ENCODE measurements at places on chromosomes 5 and 9. TPM values are rescaled to one million over a fixed set of nuclear protein-coding genes. Genes with fewer than 3 reads are reported as not detected.

GADD45G gene
- 15.1 TPM for total RNA-seq

OCLN gene
- total RNA-seq = 2.0 TPM

SYNPO gene
- total RNA-seq = 1.5 TPM

OR2V1 gene
- total RNA-seq = not detected

MARCHF11 gene
- total RNA-seq = not detected

ISL1 gene
- total RNA-seq = not detected

TRIM7 gene
- total RNA-seq = 3.5 TPM

SLC4A9 gene
- total RNA-seq = not detected

ST8SIA4 gene
- total RNA-seq = 29.0 TPM

OSMR gene
- not detected for total RNA-seq

SARDH gene
- 6.8 TPM for total RNA-seq

SNAPC3 gene
- total RNA-seq = 9.1 TPM

F2RL1 gene
- total RNA-seq = 0.94 TPM

CNTRL gene
- 81.1 TPM for total RNA-seq

PCDHGC4 gene
- total RNA-seq = not detected

GABRA1 gene
- not detected for total RNA-seq

CATSPER3 gene
- 0.50 TPM for total RNA-seq

DOCK8 gene
- 160 TPM for total RNA-seq

ARSI gene
- not detected for total RNA-seq

DAP gene
- total RNA-seq = 54.5 TPM

NOTCH1 gene
- total RNA-seq = 31.7 TPM

PCDHAC2 gene
- not detected for total RNA-seq

FBP1 gene
- total RNA-seq = 3.7 TPM

PKD2L2 gene
- not detected for total RNA-seq

TPPP gene
- 17.3 TPM for total RNA-seq

TICAM2 gene
- total RNA-seq = 0.52 TPM

IL5 gene
- total RNA-seq = not detected

ADCY2 gene
- not detected for total RNA-seq

KIF12 gene
- total RNA-seq = not detected

SPAG8 gene
- 0.97 TPM for total RNA-seq

NRG2 gene
- 0.08 TPM for total RNA-seq

PALM2AKAP2 gene
- total RNA-seq = not detected

Data from T-helper 17 cell (primary cell).